ENCODE measurements at places on chromosomes 6 and 20. TPM values are rescaled to one million over a fixed set of nuclear protein-coding genes. Genes with fewer than 3 reads are reported as not detected.

The PDYN gene
- total RNA-seq = not detected

The TRIM31 gene
- total RNA-seq = 3.3 TPM

- no peaks in the 10 kb centered on the region for H3K4me1 ChIP-seq
- no peak overlapping the region for H3K4me3 ChIP-seq
- H3K27me3 ChIP-seq = no peaks in the 10 kb centered on the region
- H3K36me3 ChIP-seq = no peaks in the 10 kb centered on the region
- H3K27ac ChIP-seq = no peak overlapping the region
Observed at GRCh38 chr6:110102411-110102810, 77.1 kb downstream of the WASF1 start.

- H3K4me1 ChIP-seq = peaks cover 41% of the 10 kb centered on the region
- H3K27ac ChIP-seq = peak within 1 kb of the TSS; percentile 99
- no peaks in the 10 kb centered on the region for H3K36me3 ChIP-seq
- peak; percentile 88 for DNase-seq
- H3K27me3 ChIP-seq = no peaks in the 10 kb centered on the region
Observed at GRCh38 chr20:50112512-50113419, at the start of gene UBE2V1. TSS of gene UBE2V1 (minus strand) at chr20:50113150. CDS start at chr20:50113128, 22 bp downstream.

DNA sequence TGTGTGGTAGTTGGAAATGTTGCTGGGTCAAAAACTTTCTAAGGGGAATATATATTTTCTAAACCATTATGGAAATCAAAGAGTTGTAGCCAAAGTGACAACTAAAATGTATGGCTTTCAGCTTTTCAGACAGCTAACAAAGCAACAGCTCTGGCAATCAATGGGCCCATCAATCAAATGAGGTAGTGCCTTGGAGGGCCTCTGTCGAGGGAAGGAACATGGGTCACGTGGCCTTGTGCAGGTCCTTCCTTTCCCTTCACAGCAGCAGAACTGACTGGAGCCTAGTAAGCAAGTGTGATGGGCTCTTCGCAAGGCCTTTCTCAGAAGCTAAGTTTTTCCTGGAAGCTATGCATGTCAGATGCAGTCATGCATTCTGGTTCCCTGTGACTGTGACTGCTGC, 17.9 kb downstream of the FAXC start:
- H3K4me3 ChIP-seq = no peak overlapping the region
- H3K36me3 ChIP-seq = no peaks in the 10 kb centered on the region
- DNase-seq = no peak
- H3K27me3 ChIP-seq = no peaks in the 10 kb centered on the region
- no peak overlapping the region for H3K27ac ChIP-seq
- no peaks in the 10 kb centered on the region for H3K4me1 ChIP-seq
